ENCODE measurements at places on chromosomes 6 and 20. TPM values are rescaled to one million over a fixed set of nuclear protein-coding genes. Genes with fewer than 3 reads are reported as not detected.

DNA sequence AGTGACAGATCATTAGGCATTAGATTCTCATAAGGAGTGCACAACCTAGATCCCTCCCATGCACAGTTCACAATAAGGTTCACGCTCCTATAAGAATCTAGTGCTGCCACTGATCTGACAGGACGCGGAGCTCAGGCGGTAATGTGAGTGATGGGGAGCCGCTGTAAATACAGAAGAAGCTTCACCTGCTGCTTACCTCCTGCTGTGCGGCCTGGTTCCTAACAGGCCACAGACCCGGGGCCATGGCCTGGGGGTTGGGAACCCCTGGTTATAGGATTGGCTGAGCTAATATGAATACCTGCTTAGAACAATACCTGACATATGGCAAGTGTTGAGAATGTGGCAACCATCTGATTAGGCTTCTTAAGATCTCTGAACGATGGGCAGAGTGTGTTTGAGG is 2.4 kb downstream of the PNPLA1 start:
- no peak for DNase-seq

DNA sequence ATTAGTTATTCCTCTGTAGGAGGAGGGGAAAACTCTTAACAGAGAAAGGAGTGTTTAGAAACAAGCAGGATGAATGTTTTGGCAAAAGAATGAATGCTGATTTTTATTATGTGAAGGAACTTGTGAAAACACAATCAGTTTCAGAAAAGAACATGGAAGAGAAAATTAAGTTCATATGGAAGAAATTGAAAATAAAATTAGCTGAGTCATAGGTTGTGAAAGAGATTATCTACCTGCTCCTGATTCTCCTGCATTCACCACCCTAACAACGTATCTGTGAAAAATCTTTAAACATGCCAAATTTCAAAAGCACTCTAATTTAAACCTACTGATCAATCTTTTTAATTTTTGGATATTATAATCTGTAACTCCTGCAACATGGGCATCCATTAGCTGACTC is 227.3 kb upstream of the RSPO3 start:
- DNase-seq: no peak

Gene ATAT1
- total RNA-seq: 11.4 TPM

DNA sequence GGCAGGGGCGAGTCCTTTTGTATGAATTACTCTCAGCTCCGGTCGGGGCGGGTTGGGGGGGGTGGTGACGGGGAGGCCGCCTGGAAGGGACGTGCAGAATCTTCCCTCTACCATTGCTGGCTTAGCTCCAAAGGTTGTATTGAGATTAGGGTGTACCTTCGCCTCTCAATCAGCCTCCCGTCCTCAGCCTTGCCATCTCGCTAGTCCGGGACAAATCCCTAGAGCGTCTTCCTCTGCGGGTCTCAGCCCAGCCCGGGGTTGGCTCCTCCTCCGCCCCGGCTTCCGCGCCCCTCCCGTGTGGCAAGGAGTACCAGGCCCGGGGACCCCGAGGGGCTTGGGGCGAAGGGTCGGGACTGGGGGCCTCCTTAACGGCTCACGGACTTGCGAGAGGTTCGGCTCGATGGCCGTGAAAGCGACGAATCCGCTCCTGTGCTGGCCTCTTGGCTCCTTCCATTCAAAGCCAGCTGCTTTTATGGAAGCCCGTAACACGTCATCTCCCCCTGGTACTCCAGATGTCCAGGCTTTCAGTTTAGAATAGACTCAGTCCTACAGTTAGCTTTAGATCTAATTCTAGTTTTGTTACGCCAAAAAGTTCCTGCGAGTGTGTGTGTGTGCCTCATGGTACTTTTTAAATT is 636 bp upstream of the EEF1A1 start:
- DNase-seq: peak; percentile 93

Gene SCUBE3
- 96.6 TPM for total RNA-seq

Gene TMEM170B
- total RNA-seq: 5.1 TPM

- DNase-seq: no peak
These were observed 116.7 kb downstream of the JPH2 start for GRCh38 chr20:44070139-44070900.

DNA sequence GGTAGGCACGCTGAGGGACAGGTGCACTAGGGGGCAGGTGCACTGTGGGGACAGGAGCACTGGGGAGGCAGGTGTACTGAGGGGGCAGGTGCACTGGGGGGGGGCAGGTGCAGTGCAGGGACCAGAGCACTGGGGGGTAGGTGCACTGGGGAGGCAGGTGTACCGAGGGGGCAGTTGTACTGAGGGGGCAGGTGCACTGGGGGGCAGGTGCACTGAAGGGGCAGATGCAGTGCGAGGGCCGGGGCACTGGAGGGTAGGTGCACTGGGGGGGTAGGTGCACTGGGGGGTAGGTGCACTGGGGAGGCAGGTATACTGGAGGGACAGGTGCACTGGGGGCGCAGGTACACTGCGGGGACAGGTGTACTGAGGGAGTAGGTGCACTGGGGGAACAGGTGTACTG is 39.5 kb downstream of the DAAM2 start:
- no peak for DNase-seq

DNA sequence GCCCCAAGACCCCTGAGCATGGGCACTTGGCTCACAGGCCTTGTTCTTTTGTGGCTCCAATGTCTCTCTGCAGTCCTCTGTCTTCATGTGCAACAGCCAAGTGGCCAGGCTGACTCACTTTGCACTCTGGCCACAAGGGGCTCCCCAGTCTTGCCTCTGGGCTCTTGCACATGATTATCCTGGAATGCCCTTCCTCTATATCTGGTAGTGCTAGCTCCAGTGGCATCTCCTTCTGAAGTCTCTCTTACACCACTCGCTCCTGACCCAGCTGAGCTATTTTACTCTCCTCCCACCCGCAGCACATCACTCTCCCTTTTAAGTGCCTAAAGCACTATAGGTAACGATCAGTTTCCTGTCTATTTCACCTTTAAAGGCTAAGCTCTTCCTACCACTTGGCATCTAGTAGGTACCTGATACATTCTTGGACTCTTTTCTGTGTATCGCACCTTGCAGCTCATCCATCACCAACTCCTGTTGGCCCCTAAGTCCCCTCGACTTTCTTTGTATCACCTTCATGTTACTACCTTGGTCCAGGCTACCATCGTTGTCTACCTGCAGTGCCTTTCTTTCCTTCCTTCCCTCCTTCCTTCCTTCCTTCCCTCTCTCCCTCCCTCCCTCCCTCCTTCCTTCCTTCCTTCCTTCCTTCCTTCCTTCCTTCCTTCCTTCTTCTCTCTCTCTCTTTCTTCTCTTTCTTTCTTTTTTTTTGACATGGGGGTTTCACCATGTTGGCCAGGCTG is 211.9 kb upstream of the RNF24 start:
- no peak for DNase-seq

DNA sequence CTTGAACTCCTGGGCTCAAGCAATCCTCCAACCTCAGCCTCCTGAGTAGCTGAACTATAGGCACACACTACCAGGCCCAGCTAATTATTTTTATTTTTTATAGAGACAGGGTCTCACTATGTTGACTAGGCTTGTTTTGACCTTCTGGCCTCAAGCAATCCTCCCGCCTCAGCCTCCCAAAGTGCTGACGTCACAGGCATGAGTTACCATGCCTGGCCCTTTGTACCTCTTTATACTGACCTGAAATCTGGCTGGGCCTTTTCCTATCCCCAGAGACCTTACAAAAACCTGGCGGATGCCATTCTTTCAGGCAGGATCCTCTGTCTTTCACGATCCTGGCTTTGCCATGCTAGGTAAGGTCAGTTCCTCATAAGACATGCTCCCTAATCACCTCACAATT is 11.5 kb downstream of the WFDC3 start:
- no peak for DNase-seq

GRCh38 chr20:16390991-16391390 is 182.3 kb downstream of the KIF16B start:
- DNase-seq: no peak

GRCh38 chr6:165222315-165223025 is 86.9 kb downstream of the C6orf118 start:
- DNase-seq: no peak

Gene TSHZ2
- not detected for total RNA-seq

Gene KCNK16
- total RNA-seq: not detected
